Hematopoietic multipotent progenitor cell treated with erythropoietin and hydrocortisone succinate and interleukin-3 and kit ligand, for 4 days (in vitro differentiated cells): ENCODE measurements at places on chromosomes 5 and 9.

GRCh38 chr9:17854487-17854886 lies 275.6 kb downstream of the SH3GL2 start:
- no peak for DNase-seq

DNA sequence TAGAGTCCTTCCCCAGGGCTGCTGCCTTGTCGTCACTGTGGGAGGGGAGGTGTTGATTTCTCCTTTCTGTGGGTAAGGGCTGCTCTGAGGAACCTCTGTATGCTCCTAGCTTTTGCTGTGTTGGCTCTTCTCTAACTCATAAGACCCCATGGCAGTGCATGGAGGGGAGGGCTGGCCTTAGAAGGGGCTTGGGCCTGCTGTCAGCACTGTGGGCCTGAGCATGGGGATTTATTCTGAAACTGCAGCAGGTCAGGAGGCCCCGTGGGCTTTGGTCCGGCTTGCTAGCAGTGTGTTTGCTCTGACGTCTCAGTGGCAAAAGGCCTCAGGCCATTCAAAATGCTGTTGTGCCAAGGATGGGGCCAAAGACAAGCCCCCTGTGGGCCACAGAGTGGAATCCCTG lies 6.8 kb downstream of the FGF18 start:
- DNase-seq = no peak

- DNase-seq = no peak
Observed at GRCh38 chr5:134568761-134569695, 43.6 kb downstream of the JADE2 start.

DNA sequence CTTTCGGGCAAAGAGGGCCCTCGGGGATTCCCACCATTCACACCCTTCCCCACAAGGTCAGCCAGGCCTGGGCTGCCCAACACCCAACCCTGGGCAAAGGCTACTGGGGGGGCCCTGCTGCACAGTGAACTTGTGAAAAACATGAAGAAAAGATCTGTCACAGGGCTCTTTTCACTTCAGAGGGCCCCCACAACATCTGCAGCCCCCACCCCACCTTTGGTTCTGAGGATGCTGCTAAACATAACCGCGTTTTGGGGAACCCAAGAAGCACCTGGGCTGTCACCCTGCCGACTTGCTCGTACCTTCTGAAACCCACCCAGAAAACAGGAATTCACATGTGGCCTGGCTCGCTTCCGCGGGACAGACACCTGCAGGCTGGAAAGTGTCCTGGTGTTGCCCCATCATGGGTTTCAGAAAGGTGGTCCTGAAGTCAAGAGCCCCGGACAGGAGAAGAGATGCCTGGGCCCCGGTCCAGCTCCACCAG lies 29.3 kb downstream of the B4GALT1 start:
- no peak for DNase-seq

DNA sequence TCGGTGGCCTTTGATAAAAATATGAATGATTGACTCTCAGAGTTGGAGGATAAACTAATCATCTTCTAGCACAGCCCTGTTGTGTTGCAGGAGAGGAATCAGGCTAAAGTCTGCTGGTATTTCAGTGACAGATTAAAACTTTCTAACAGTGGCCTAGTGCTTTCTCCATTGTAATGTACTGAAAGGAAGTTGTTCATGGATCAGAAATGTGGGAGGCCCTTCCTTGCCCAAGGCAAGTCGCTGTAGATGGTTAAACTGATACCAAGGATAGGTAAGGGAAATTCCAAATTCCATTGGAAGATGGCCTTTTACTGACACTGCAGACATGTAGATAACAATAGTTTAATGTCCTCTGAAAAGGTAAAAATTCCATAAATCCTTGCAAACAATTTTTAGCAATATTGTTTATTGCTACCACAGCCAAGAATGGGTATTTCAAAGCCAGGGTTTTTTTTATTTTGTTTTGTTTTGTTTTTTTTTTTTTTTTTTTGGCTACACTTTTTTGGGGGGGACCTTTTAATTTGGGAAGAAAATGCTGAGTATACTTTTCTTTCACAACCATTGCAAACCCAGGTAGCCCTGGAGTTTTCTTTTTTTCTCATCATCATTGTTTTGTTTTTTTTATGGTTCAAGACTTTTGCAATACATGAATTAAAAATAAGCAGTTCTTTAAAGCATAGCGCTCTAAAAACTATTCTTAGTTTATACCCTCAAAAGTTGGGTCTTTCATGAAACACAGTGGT lies 35.5 kb downstream of the WDR36 start:
- DNase-seq = no peak

DNA sequence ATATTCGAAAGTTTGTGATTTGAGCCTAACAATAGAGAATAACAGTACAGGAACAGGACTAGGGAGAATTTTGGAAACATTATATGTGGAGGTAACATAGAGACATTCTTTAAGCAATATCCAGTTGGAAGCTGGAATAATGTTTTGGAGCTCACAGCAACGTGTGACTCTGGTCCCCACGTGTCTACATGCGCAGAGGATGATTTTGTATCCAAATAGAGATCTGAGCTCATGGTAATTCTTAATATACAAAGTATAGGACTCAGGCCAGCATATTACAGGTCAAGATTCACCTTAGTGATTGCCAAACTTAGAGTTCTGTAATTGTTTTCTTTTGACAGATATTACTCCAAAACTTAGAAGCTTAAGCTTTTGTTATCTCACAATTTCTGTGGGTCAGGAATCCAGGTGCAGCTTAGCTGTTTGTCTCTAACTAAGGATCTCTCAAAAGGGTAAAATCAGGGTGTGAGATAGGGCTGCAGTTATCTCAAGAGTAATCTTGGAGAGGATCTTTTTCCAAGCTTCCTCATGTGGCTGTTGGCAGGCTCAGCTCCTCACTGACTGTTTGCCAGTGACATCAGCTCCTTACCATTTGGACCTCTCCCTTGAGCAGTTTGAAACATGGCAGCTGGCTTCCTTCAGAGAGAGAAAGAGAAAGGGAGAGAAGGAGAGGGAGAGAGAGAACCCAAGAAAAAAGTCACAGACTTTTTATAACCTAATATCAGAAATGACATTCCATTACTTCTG lies 272.0 kb upstream of the ZNF462 start:
- no peak for DNase-seq

DNA sequence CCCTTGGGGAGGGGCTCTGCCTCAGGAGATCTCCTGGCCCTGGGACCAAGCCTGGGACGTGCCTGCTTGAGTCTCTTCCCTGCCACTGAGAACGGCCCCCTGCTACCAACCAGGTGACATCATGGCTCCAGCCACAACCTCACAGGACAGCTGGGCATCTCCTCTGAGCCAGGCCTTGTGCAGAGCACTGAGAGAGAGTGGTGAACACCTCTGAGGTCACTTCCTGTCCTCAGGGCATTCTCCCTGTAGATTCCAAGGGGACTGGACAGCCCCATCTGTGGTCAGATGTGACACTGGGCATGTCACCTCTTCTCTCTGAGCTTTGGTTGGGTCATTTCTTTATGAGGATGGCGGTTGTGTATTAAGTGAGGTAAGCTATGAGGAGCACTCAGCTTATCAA lies 172.0 kb downstream of the MELK start:
- no peak for DNase-seq

GRCh38 chr5:111781200-111781599 lies 24.2 kb upstream of the NREP start:
- peak; percentile 73 for DNase-seq

DNA sequence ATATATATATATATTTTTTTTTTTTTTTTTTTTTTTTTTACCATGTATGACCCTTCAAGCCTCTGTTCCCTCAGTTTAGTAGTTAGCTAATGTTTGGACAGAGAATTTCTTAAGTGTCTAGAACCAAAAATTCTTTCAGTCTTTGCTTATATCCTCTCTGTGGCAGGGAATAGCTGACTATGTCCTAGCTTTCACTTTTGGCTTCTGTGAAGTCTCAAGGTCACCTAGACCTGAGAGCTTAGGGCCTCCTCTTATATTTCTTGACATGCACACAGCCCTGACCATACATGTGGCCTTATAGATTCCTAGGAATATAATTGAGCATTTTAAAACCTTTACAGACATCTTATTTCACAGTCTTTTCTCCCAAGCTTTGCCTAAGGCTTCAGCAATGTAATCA lies 930.8 kb upstream of the CDH9 start:
- no peak for DNase-seq

DNA sequence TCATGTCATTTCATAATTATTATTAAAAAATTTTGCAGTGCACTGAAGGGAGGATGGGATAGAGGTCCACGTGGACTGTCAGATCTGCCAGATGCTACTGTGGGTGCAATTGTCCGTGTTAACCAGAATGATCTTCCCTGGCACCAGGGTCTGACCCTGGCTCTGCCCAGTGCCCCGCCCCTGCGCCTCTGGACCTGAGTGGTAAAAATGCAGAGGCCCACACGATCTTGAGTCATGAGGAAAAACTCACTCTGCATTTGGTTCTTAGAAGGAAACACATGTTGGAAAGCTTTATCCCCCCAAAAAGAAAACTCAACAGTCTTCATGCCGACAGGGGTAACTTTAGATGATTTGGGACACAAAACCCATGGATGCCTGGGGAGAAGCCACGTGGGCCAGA lies 20.1 kb upstream of the BARX1 start:
- DNase-seq = no peak

GRCh38 chr9:38047301-38048251 lies 21.5 kb downstream of the SHB start:
- DNase-seq = peak; percentile 88

DNA sequence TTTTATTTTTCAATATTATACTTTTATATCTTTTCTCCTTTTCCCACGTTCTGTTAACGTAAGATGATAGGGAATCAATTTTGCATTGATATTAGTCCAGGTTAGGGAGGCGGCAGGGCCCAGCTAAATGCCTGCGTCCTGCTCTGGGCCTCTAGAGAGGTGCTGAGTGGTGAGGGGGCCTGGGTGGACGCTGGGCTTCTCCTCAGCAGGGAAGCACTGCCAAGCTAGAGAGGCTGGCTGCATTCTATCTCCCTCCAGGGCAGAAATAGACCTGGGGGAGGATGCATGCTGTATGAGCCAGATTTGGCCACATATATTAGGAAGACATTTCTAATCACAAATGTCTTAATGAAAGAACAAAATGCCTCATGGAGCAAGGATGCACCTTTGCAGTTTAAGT lies 43.6 kb upstream of the NKX2-5 start:
- DNase-seq = no peak

- peak; percentile 66 for DNase-seq
Observed at GRCh38 chr5:127353796-127354195, 63.2 kb downstream of the MEGF10 start.

DNA sequence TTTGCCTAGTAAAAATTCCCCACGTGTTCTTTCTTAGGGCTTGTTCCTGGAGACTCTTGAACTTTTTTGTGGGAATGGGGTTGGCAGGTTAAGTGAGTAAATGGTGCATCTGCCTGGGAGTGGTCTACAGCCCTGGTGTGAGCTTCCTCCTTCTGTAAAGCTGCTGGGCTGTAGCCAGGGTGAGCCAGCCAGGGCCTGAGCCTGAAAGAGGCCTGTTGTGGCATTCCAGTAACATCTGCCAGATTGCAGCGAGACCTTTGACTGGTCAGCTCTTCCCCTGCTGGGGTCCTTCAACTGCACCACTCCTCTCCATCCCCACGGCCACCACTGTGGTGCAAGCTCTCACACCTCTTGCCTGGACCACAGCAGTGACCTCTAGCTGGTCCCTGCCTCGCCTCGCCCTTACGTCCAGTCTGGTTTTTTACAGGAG lies 47.5 kb downstream of the SLC22A5 start:
- DNase-seq = no peak

DNA sequence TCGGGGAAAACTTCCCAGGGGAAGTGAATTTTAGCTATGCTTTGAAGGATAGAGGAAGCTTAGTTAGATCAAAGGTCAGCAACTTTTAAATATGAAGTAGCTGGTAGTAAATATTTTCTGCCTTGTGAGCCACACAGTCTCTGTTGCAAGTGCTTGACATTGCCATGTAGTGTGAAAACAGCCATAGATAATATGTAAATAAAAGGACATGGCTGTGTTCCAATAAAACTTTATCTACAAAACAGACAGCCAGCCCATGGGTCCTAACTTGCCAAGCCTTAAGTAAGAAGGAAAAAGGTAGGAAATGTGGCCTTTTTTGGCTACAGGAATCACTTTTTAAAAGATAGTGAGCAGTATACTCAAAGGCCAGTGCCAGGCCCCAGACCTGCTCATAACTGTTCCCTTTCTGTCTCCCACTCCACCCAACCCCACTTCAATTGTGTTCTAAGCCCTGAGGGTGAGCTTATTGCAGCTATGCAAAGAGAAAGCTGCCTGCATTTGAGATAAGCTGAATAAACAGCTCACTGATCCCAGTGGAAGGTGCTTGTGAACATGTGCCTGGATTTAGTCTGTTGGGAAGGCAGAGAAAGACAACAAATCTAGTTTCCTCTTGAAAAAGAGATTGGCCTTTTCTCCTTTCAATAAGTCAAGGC lies 113.0 kb upstream of the TRIM32 start:
- DNase-seq = peak; percentile 16

- DNase-seq = peak; percentile 1
Observed at GRCh38 chr5:152864991-152865390, 459.9 kb upstream of the NMUR2 start.

GRCh38 chr9:137723783-137724445 lies 105.1 kb downstream of the EHMT1 start:
- DNase-seq = no peak

DNA sequence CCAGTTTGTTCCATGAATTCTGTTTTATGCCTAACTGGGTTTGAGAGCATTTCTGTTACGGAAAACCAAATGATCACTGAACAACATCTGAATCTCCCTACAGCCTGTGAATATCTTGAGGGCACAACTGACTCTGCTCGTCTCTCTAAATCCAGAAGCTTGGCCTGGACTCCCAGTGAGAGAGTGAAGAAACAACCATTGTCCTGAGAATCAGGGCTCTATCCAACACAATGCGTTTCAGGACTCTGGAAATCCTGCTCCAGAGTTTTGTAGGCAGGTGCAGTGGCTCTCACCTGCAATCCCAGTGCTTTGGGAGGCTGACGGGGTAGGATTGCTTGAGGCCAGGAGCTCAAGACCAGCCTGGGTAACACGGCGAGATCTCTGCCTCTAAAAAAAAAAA lies 7.8 kb upstream of the MVB12B start:
- no peak for DNase-seq

- no peak for DNase-seq
Observed at GRCh38 chr9:17799369-17799768, 220.5 kb downstream of the SH3GL2 start.

DNA sequence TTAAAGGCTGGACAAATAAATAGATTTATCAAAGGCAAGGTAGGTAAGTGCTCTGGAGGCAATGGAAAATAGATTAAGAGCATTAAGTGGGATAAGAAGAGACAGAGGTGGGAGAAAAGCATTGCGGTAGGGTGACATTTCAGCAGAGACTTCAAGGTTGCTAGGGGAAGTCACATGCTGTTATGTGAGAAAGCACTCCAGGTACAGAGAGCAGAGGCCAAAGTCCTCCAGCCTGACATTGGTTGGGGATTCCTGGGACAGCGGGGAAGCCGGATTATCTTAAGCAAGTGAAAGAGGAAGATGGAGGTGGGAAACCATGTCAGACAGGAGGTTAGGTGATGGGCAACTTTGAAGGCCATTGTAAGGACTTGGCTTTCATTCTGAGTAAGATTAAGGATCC lies 1222.9 kb downstream of the PTPRD start:
- no peak for DNase-seq

- no peak for DNase-seq
Observed at GRCh38 chr5:141657937-141658545, 6.8 kb upstream of the FCHSD1 start.
